ENCODE measurements at places on chromosomes 5 and 9.

GRCh38 chr9:81879501-81879916 lies 48.7 kb upstream of the SPATA31D4 start:
- no peak for DNase-seq

DNA sequence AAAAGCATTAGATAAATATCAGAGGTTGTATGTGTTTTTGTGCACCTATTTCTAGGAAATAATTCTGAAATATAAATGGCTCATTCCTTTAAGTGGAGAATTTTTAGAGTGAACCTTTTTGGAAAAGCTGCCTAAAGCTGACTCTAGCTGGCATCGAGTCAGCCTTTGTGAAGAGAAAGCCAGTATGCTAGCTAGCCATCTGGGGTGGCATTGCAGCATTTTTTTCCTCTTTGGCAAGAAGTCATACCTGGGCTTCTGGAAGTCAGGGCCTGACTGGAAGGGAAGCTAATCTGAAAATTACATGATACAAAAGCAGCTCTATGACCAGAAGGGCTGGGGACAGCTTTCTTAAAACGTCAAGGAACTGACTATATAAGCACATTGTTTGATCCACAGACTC lies 19.7 kb downstream of the ANP32B start:
- DNase-seq: no peak

- no peak for DNase-seq
Observed at GRCh38 chr9:126615245-126615790, 1.6 kb downstream of the LMX1B start.

DNA sequence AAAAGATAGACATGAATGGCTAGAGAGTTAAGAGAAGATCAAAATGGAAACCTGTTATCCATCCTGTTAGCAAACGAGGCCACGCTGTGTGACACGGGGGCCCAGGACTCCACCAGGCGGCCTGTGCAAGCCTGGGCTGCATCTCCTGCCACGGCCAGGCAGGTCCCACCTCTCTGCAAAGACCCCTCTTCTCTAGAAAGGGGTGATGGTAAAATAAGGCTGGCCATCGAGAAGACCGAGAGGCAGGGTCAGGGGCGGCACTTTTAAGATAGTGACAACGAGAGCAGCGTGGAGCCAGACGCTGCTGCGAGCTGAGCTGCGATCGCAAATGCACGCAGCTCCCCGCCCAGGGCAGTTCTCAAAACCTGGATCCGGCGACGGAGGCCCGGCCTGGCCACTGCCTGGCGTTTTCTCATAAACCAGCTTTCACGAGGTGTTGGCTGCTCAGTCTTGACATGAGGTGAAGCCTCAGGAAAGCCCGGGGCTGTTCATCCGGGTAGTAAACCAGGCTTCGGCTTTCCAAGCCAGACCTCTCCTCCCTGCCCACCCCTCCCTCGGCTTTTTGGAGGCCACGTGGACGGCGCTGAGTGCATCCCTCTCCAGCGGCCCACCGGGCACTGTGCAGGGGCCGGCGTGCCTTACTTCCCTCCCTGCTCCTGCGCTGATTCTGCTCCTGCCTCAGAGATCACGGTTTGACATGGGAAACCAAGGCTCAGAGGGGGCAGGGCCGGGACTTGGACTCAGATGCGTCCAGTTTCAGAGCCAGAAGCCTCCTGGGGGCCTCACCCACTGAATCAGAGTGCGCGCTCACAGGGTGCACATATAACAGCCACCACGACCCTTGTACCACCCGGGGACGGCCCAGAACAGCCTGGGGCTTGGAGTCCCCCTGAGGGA lies 151.6 kb upstream of the PHYKPL start:
- DNase-seq: no peak

- peak; percentile 42 for DNase-seq
Observed at GRCh38 chr9:107693625-107694326, 204.2 kb upstream of the KLF4 start.

DNA sequence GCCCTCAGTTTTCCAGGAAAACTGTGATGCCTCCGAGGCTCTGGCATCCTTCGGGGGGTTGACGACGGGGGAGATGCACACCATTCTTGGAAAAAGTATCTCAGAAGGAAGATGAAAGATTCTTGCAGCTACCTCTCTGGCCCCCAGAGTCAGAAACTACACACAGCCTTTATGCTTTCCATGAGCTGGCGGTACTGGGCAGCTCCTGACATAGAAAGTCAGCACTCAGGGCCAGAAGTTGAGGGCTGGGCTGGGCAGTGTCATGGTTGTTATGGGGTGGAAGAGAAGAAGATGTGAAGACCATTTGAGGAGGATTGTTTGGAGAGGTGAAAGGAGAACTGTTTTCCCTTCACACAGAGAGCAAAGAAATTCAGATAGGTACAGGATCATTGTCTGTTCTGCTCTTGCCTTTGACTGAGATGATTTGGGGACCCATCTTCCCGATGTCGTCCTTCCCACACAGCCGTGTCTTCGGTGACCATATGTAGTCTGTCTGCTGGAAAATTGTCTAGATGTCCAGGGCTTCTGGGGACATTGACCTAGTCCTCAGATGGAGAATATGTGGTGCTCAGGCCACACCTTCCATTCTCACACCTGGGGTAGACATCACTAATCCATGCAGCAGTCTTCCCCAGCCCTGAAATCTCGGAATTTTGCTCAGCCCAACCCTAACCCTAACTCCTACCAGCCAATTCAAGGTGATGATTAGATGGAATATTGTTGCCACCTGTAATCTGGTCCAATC lies 237.1 kb downstream of the CACNA1B start:
- DNase-seq: no peak

All from left hindlimb (tissue), 1 donor.